ENCODE measurements at places on chromosomes 4 and X.

DNA sequence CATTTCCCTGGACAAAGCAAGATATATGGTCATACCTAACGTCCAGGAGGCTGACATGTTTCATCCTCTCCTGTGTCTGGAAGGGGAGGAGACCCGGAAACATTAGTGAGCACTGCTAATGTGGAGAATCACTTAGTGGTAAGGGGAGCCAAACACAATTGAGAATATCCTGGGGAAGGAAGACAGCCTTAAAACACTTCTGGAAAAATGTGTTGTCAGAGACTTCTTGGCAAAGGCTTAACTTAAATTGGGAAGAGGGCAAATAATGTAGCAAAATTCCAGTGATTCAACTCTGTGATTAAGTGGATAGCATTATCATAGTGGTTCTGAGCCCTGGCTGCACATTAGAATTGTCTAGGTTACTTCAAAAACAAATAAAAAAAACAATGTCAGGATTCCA is 39.5 kb downstream of the SPARCL1 start:
- no peak for DNase-seq

DNA sequence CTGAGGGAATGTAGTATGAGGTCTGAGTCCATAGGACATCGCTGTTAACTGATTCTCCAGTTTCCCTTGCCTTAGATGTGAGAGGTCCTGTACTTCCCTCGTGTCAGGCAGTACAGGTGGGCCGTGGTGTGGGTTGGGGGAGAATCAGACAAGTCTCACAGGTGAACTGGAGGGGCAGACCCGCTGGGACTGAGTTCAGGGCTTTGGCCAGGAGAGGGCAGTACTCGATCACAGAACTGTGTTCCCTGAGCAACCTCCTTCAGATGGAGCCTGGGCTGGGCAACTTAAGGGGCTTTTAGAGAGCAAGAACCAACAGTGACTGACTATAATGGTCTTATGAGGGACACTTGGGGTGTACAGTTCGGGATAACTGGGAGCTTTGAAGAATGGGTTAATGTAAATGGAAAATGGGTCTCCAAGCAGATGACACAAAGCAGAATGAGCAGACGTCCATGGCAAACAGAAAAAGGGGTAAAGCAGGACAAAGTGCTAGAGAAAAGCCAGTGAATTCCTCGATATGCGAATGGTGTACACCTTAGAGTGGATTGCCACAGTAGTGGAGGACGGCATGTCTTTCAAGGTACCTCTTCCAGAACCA is 83.6 kb downstream of the CCNG2 start:
- no peak for DNase-seq

DNA sequence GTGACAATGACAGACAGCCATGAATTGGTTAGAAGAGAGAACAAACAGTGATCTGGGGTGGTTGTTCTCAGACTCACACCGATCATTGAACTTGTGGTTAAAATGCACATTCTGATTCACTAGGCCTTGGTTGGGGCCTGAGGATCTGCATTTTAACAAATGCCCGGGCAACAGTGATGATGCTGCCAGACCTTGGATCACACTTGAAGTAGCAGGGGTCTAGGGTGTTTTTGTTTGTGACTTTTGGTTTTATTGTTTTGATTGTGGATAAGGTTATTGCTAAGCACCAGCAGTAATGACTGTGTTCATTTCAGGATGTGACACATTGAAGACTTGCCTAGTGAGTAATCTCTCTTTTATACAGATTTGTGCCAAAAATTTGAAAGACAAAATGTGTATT is 36.5 kb downstream of the TXLNG start:
- DNase-seq, result no peak

GRCh38 chr4:19327364-19327763 is 924.3 kb upstream of the SLIT2 start:
- DNase-seq, result no peak

GRCh38 chr4:122632396-122633143 is 11.7 kb upstream of the IL21 start:
- no peak for DNase-seq

DNA sequence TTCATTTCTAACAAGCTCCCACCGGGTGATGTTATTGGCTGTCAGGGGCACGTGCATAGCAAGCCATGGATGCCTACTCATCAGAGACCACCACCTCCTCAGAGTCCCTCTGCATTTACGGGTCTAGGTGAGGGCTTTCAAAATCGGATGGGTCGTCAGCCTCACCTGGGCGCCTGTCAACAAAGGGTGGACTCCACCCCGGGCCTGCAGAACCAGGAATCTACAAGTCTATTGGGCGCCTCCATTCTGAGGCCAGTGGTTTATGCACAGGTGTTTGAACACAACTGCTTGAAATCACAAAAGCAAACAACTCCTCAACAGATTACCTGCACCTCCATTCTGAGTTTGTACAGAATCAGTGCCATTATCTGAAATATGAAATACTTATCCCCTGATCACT is 318.9 kb downstream of the PTTG2 start:
- no peak for DNase-seq

GRCh38 chrX:135914404-135914803 is 20.9 kb downstream of the SAGE1 start:
- DNase-seq, result no peak

GRCh38 chr4:80229128-80229527 is 31.8 kb downstream of the PRDM8 start:
- no peak for DNase-seq

DNA sequence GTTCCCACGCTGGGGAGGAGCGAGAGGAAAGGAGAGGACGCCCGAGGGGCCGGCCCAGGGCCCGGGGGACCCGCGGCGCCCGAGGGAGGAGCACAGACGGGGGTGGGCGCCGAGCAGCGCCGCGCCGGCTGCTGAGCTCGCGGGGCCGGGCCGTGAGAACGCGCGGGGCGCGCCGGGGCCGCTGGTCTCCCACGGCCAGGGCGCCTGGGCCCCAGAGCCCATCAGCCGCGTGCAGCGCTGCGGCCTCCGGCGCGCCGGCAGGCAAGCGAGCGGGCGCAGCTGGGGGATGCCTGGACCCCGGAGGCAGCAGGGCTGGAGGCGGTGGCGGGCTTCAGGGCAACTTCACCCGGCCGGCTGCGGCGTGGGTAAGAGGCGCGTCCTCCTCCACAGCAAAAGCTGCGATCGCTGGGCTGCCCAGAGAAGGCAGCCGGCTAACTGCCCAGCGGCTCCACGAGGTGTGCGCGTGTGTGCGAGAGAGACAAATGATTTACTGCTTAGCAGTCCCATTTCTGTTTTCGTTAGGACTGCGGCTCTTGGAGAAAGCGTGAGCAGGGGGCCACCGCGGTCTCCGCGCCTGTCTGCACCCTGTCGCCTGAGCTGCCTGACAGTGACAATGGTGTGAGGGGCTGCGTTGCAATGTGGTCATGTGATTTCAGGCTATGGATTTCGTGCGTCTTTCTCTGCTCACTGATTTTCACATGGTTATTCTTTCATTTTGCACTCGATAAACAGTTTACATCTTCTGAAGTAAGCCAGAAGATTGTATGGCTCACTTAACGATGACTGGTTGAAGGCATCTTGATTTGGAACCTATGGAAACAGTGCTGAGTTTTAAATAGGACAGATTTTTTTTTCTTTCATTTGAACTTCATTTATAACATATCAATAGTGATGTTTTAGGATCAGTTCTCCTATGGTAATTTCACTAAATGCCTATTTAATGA is 1.2 kb downstream of the GUCY1A1 start:
- DNase-seq, result peak; percentile 15

GRCh38 chr4:78493731-78494130 is 57.8 kb upstream of the ANXA3 start:
- no peak for DNase-seq

DNA sequence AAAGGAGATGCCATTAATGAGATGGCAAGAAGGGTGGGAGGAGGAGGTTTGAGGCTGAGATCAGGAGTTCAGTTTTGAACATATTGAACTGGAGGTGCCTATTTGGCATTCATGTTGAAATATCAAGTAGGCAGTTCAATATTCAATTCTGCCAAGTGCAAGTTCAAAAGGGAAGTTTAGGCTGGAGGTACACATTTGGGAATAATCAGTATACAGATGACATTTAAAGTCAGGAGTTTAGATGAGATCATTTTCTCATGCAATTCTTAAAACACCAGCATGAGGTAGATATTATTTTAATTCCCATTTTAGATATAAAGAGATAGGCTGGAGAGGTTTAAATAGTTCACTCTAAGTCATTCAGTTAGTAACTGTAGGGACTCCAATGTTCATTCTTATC is 26.1 kb downstream of the COQ2 start:
- no peak for DNase-seq

- DNase-seq, result no peak
Measured at GRCh38 chr4:84158670-84159069, 340.4 kb downstream of the NKX6-1 start.

GRCh38 chr4:138320831-138321230 is 78.7 kb upstream of the SLC7A11 start:
- DNase-seq, result no peak

- DNase-seq, result no peak
Measured at GRCh38 chr4:123204737-123205136, 191.9 kb upstream of the SPRY1 start.

- no peak for DNase-seq
Measured at GRCh38 chr4:168600796-168601583, 104.1 kb downstream of the PALLD start.

DNA sequence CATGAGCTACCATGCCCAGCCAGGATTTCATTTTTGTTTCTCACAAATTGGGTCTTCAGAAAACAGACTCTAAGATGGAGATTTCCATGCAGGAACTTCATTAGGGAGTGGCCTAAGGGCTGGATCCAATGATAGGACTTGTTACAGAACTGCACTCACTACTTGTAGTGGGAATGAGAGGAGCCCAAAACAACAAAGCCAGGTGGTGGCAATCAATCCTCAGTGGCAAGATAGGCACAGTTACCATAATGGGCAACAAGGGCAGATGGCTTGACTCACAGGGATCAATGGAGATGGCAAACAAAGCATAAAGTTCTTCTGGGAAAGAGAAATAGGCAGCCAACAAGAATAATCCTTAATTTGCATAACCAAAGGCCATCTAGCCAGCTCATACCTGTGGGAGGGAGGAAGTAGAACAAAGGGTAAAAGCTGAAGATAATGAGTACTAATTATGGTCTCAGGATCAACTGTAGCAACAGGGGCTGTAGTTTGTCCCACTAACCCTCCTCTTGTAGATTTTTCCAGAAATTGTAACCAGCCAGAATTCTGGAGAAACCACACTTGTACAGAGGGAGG is 72.8 kb upstream of the MAPK10 start:
- no peak for DNase-seq

DNA sequence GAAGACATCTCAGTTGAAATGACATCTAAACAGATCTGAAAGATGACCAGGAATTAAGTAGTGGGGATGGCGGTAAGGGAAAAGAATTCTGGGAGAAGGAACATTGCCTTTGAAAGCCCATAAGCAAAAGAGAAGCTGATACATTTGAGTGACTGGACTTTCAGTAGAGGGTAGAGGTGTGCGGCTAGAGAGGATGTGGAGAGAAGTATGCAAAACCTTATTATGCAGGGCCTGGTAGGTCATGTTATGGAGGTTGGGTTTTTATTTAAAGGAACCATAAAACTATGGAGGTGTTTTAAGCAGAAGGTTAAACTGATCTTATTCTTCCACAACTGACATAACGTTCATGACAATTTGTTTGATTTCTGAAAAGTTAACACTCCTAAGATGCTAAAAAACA is 36.3 kb downstream of the RPS6KA3 start:
- no peak for DNase-seq

DNA sequence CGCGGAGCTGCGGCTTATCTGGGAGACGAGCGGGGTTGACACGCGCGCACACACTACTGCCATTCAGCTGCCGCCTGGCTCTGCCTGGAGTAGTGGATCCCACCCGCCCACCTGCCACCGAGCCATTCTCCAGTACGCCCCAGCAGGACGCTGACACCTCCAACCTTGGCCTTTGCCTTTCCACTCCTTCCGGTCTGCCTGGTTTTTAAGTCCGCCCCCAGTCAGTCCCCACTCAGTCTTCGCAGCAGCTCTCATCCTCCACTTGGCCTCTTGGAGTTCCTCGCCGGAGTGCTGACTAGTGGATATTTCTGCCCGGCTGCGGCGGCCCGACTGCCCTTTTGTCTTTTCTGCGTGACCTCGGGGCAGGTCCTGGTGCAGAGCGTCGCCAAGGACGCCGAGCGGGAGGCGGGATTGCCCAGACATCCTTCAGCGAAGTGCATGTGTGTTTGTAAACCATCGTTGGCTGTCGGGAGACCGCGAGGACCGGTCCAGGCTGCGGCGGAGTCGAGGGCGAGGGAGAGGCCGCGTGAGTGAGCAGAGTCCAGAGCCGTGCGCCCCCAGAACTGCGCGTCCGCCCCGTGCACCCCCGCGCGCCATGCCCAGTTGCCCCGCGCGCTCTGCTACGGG is 1.1 kb downstream of the SLIT2 start:
- no peak for DNase-seq

GRCh38 chr4:134132086-134132783 is 69.4 kb downstream of the PABPC4L start:
- DNase-seq, result no peak

DNA sequence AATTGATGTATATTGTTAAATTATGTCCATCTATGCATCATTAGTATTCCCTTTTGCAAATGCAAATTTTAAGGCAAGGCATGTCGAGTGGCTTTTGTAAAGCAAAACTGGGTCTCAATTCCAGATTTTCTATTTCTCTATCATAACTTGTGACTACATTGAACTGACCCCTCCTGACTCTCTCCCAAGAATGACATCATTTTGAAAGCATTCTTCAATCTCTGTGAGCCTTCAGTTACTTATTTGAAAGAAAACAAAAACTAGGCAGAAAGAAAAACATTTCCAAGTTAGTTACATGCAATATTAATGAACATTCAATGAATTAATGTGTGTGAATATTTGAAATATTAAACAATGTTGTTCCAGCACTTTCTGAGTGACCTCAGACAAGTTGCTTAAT is 314.3 kb upstream of the CLNK start:
- no peak for DNase-seq

GRCh38 chr4:27066591-27066990 is 205.9 kb downstream of the STIM2 start:
- DNase-seq, result peak; percentile 90

- no peak for DNase-seq
Measured at GRCh38 chrX:136896121-136896914, 15.8 kb upstream of the RBMX start.

DNA sequence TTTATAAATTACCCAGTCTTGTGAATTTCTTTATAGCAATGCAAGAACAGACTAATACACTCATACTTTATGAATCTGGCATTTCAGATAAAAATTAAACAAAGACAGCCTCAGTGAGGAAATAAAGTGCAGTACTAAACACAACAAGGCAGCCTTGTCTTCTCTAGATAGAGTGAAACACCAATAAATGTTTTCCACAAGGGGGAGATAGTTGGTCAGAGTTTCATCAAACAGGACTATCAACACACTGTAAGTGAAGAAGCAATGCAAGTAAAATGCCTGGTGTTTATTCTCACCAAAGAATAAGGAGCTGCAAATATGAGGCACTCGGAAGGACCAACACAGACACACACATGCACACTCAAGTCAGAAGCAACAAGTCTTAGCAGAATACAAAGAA is 62.8 kb downstream of the FAM9B start:
- DNase-seq, result peak; percentile 15

- no peak for DNase-seq
Measured at GRCh38 chr4:24521544-24521943, 62.8 kb downstream of the DHX15 start.
